Occipital lobe (tissue), 3 donors: ENCODE measurements at places on chromosomes 1 and 21. TPM values are rescaled to one million over a fixed set of nuclear protein-coding genes. Genes with fewer than 3 reads are reported as not detected.

DNA sequence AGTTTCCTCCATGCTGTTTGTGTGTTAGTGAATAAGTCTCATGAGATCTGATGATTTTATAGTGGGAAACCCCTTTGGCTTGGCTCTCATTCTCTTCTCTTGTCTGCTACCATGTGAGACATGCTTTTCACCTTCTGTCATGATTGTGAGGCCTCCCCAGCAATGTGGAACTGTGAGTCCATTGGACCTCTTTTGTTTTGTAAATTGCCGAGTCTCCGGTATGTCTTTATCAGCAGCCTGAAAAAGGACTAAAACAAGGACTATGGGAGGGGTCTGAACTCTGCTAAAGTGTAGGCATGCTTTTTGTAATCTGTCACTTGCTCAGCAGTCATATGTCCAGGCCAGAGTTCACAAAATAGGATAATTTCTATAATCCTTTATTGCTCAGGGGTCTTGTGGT, 164.0 kb upstream of the SNX7 start:
- no peak for DNase-seq

GRCh38 chr1:226378071-226378470, 29.8 kb downstream of the PARP1 start:
- DNase-seq: no peak

DNA sequence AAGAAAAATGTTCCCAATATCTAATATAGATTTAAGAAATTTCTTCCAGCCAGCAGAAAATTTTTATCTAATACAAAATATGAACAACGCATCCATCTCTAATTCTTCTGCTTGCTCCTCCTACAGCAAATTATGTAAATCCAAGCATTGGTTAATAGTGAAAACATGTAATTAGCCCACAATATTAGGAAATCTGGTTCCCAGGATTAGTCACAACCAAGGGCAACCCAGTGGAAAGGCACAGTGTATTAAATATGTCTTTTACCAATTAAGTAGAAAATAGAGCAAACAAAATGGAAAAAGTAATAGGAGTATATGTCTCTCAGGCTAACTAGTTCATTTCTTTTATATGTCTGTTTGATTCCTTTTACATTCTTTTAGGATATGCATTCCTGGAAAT, 59.4 kb upstream of the IFI44L start:
- DNase-seq: no peak

- DNase-seq: no peak
These were observed 20.9 kb upstream of the PPIE start for GRCh38 chr1:39717809-39718208.

- no peak for DNase-seq
These were observed 281.9 kb upstream of the ADAMTS5 start for GRCh38 chr21:27248814-27249213.

DNA sequence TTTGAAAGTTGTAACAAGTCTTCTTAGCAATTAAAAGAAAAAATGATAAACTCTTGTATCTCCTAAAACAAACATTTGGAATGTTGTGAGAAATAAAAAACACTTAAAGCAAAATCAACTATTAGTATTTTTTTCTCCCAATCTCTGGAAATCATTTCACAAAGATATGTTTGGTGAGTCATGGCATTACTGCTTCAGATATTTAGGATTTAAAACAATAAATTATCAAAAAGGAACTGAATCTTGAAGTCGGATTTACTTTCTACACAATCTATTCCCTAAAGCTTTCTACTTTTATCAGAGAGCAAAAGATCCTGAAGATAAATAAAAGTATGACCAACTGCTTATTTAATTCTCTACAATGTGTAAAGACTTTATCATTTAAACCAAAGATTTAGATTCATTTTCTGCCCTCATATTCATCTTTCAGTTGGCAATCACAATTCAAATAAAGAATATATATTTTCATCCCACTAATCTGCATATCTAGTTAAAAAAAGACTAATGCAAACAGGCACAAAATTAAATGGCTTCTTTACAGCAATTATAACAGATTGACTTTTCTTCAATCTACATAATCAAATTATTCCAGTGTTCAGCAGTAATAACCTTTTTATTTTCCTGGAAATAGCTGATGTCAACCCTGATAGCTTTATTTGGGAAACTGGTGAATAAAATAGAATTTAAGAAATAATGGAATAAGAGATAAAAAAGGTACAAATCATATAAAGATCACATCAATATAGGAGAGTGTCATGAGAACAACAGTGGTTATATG, 230.0 kb downstream of the COP1 start:
- no peak for DNase-seq

GRCh38 chr1:20237646-20238045, 51.3 kb upstream of the PLA2G2C start:
- DNase-seq: no peak

PGLYRP4 gene
- total RNA-seq: not detected
